Activated CD8-positive, alpha-beta memory T cell treated with anti-CD3 and anti-CD28 coated beads for 1 hour (primary cell): ENCODE measurements at places on chromosomes 7 and 10.

- DNase-seq: no peak
Observed at GRCh38 chr10:88439932-88440331, 143.2 kb downstream of the RNLS start.

DNA sequence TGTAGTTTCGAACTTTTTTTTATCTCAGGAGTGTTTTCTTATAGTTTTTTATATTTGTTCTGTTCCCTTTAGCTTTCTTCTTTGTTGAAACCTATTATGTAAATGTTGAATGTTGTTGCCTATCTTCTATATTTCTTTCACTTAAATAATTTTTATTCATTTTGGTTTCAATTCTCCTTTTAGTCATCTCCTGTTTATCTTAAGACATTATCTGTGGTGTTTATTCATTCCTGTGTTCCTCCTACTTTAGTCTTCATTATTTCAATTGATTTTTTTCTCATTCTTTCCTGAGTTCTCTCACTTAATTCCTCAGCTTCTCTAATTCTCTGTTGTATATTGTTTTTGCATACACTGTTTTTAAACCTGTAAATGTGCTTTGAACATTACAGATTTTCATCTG is 64.1 kb downstream of the XPNPEP1 start:
- no peak for DNase-seq

DNA sequence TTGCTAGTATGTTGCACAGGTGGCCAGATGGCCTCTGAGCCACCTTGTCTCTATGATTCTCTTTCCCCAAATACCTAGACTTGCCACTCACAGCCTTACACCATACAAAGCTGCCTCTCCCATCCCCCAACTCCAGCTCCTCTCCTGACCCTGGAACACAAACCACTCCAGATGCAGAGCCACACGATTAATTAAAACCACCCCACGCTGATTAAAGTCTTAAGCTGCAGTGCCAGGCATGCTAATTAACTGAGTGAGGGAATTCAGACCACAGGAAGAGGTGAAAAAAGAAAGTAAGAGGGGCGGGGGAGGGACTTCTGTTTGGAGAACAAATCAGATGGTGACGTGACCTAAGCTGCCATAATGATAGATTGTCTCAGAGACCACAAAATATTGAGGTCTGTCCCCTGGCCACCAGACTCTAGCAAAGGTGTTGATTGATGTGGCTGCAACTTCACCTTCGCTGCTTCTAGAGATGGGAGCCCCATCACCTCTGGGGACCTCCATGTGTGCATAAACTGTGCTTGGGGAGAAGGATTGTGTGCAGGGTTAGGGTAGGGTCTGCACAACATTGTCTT is 331.3 kb downstream of the PLXNA4 start:
- no peak for DNase-seq

- no peak for DNase-seq
Observed at GRCh38 chr7:129423700-129424410, 10.4 kb upstream of the STRIP2 start.

GRCh38 chr10:88849234-88849633 is 2.4 kb downstream of the ANKRD22 start:
- no peak for DNase-seq

- no peak for DNase-seq
Observed at GRCh38 chr10:114179747-114180146, 594 bp downstream of the TDRD1 start.

- DNase-seq: no peak
Observed at GRCh38 chr10:78316451-78316931, 282.8 kb downstream of the RPS24 start.

GRCh38 chr10:73017955-73018480 is 63.4 kb upstream of the PLA2G12B start:
- no peak for DNase-seq

- no peak for DNase-seq
Observed at GRCh38 chr7:25842201-25842733, 309.7 kb upstream of the NFE2L3 start.

GRCh38 chr7:133484086-133484485 is 231.2 kb downstream of the EXOC4 start:
- DNase-seq: no peak

DNA sequence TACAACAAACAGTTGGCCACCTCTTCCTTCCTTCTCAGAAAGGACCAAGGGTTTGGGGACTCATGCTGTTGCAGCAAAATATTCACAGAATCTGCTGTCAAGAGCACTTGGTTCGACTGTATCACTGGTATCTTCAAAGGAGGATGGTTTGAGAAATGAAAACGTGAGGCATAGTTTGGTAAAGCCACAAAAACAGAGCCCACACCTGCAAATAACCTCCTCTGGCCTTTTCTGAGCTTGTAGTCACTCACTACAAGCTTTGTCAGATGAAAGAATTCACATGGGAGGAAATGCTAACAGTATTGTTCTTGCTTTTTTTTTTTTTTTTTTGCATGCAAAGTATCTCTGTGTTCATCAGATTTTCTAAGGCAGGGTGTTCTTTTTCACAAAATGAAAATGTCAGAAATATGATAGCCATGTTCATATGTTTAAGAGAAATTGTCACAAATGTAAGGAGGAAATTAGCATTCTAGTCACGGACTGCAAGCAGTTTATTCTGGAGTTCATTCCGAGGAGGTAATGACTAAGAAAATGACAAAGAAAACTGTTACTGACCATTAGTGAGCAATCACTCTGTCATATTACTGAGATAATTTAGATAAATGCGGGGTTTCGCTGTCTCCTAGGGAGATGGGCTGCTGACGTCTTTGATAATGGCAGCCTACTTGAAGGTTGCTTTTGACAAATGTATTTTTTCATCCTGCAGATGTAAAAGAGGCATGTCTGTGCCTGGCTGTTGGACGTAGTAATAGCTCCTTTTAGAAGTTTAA is 117.8 kb upstream of the MYO3A start:
- no peak for DNase-seq

- no peak for DNase-seq
Observed at GRCh38 chr10:78248651-78249464, 215.2 kb downstream of the RPS24 start.

- no peak for DNase-seq
Observed at GRCh38 chr7:18597754-18598153, 102.2 kb downstream of the HDAC9 start.

DNA sequence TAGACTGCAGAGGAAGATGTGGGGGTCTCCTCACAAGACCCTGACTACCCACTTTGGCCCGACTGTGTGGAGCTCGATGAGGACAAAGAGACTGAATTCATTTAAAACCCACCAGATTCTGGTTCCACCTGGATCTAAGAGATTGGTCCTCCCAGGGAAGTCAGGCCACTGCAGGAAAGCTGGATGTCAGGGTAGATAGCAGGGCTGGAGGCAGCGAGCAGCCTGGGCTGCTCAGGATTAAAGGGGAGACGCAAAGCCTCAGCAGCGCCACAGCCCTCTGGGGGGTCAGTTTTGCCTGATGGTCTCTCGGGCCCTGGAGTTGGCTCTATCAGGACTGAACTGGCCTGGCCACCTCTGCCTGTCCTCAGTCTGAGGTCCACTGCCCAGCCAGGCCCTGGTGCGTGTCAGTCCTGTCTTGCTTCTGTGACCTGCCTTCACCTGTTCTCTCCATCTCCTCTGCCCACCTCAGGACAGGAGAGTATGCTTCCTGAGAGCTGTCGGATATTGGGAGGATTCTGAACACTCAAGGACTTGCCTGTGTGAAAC is 12.2 kb upstream of the KLRG2 start:
- no peak for DNase-seq

DNA sequence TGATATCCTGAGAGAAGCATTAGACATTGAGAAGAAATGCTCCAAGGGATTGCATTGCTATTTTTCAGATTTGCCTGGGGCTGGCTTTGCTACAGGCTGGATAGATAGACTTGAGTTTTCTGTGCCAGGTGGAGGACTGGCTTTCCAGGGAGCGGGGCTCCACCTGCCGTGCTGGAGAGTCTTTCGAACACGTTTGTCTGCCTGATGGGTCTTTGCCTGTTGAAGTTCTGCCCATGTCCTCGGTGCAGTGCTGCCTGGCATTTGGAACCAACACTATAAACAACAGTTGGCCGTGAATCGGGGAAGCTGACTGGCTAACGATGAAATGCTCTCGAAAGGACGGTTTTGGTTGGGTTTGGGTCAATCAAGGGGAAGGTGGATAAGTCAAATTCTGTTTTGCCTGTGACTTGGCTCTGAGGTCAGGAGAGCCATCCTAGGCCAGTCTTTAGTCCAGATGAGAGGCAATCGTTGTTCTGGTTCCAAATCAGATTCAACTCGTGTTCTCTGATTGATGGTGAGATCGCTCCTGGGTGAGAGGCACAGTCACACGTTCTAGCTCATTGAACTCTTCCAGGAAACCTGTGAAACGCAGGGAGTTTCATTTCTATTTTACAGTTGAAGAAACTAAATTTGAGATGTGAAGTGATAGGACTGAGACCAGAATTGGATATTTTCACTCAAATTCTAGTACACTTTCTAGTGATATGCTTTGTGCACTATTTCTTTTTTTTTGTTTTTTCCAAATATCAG is 599.0 kb downstream of the TYW1 start:
- DNase-seq: no peak

DNA sequence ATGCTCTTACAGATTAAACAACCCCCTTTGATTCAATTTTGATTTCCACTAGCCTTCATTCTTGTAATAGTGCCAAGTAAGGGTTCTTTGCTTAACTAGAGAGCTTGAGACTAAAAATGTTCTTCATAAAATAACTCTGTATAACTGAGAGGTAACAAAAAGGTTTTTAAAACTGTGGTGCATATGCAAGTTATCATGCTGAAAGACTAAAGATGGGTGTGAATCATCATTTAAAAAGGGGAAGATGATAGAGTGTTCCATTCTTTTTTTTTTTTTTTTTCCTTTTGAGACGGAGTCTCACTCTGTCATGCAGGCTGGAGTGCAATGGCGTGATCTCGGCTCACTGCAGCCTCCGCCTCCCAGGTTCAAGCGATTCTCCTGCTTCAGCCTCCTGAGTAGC is 11.1 kb downstream of the MDFIC start:
- no peak for DNase-seq

DNA sequence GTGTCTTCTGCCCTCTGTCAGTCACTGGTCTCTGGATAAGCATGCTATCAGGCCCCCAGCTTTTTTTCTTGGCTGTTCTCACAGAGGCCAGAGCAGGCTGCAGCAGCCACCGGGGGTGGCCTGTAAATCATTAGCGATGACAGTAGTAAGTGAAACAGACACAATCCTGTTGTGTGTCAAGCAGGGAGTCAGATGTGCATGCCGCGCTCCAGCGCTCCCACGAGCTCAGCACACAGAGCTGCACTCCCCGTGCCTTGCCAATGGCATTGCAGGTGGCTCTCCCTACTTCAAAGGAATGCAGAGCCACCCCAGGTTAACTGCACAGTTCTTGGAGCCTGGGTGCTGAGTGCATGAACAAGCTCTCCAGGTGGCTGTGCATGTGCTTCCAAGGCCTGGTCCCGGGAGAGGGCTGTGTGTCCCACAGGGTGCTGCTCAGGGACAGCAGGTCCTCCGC is 226.1 kb downstream of the GLRX3 start:
- DNase-seq: no peak

DNA sequence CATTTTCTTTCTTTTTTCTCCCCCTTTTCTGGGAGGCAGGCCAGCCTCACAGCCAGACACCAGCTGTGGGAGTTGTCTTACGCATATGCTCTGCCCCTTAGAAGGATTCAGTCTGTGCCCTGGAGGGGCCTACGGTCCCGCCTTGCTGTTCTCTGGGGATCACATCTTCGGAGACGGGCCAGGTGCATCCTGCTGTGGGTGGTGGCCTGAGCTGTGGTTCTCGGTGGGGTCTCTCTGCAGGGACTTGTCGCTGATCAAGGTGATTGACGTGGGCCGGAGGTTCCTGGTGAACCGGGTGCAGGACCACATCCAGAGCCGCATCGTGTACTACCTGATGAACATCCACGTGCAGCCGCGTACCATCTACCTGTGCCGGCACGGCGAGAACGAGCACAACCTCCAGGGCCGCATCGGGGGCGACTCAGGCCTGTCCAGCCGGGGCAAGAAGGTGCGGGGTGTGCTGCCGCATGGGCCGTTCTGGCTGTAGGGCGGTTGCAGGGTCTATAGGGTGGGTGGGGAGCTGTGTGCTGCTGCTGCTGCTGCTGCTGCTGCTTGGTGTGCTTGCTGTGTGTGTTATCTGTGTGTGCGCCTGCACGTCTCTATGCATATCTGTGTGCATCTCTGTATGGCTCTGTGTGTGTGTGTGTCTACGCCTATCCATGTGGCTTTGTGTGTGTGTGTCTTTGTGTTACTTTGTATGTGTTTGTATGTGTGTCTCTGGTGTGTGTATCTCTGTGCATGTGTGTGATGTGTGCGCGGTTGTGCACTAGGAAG is 17.9 kb downstream of the PFKFB3 start:
- no peak for DNase-seq

GRCh38 chr10:44064987-44065787 is 319.7 kb downstream of the CXCL12 start:
- no peak for DNase-seq

DNA sequence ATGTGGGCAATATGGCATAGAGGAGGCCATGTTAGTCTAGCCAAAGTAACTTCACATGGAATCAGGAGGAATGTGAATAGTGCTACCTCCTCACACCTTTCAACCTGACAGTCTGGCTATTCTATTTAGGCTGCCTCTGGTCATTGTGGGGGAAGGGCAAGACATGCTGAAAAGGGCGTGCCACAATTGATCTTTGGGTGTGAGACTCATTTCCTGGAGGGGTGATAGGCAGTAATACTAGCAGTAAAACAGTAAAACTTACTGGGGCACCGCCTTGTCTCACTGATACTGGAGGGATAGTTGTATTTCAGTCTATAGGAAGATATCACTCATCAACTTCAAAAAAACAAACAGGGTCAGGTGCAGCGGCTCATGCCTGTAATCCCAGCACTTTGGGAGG is 88.7 kb downstream of the TMEM168 start:
- no peak for DNase-seq

DNA sequence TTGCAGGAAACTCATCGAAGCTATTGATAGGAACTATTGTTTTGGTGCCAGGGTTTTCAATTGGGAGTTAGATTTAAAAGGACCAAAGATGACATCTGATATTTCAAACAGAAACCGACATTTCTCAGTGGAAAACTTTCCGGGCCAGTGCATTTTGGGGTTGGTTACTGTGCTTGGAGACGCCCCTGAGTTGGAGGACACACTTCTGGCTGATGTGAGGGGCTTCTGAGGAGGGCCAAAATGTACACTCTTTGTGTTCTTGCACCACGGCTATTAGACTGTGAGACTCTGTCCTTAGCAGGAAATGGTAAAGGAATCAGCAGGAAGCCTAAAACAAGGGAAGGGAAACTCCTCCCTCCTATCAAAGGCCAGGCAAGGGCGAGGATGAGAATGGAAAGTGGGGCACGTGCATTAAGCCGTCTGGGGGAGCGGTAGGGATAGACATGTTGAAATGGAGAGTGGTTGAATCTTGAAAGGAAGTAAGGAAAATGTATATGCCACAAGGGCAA is 1.8 kb upstream of the SRGN start:
- DNase-seq: no peak

DNA sequence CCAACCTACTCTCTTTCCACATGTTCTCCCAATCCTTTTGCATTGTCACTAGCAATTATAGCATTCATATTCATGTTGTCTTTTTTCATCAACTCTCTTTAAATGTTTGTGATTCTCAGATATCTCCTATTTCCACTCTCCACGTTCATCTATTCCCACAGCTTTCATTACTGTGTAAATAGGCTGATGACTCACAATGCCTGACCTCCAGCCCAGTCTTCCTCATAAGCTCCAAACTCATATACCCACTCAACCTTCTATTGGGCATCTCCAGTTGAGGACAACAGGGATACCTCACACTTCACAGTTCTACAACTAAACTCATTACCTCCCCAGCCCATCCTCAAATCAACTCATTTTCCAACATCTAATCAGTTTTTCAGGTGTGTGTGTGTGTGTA is 194.1 kb downstream of the DGKI start:
- DNase-seq: no peak

GRCh38 chr7:92631067-92631849 is 41.1 kb upstream of the FAM133B start:
- DNase-seq: no peak
